ENCODE measurements at places on chromosomes 1 and 21. TPM values are rescaled to one million over a fixed set of nuclear protein-coding genes. Genes with fewer than 3 reads are reported as not detected.

DNA sequence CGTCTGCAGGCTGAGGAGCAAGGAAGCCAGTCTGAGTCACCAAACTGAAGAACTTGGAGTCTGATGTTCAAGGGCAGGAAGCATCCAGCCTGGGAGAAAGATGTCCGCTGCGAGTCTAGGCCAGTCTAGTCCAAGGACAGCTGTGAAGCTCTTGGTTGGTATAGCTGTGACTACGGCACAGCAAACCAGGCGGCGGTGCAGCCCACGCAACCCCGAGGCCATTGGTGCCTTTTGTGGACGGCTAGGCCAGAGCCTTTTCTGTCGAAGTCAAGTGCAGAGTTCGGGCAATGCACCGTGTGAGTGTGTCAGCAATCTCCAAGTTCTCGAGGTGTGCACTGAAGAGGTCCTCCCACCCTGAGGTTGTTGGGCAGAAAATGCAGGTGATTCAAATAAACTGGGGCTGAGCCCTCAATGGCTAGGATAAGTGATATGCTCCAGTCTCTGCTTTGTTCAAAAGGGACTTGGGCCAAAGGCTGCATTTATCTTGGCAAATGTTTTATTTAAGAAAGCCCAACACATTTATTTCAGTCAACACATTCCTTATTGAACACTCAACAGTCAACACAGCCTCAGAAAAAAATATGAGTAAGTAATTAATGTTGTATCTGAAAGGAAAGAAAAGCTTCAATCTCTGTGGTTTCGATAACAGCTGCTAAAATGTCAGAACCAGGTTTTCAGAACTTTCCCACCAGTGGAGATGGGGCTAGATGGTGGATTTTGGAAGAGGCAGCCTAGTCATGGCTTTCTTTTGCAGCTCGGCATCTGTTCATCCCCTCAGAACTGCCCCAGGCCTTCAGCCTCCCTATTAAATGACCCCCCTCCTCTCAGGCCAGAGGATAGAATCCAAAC lies 78.1 kb upstream of the COX20 start:
- DNase-seq: no peak
- no peaks in the 10 kb centered on the region for H3K4me1 ChIP-seq
- no peak overlapping the region for H3K4me3 ChIP-seq
- H3K27ac ChIP-seq: no peak overlapping the region
- no peaks in the 10 kb centered on the region for H3K36me3 ChIP-seq
- no peaks in the 10 kb centered on the region for H3K27me3 ChIP-seq

DNA sequence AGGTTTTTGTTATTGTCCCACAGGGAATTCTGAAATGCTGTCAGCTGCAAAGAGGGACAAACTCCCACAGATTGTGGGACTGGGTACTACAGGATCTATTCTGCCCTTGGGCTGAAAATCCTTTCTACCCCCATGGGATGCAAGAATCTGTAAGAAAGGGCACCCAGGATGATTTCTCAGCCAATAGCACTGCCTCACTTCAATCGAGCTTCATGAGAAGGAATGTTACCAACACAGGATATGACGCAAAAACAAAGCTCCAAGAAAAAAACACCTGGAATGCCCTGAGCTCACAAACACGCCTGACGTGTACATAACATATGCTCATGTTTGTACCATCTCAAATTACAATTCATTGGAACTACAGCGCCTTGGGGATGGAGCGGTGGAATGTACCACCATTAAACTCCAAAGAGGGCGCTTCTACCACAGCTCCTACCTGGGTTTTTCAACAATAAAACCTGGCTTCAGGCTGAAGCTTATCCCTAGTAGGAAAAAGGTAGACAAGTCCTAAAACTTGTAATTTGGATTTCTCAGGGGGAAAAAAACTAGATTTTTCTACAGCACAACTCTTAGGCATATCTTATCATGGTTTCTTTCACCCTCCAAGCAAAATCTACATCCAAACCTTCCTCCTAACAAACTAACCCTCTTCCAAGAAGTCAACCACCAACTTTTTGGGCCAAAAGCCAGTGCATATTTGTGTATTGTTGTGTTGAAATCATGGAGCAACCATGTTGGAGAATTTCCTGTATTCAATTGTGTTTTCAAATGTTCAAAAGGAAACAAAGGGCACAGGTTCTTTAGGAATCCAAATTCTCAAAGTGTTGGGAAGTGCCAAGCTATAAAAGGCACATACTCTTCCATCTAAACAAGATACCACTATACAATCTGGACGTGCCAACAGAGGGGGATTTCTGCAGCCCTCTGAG lies 78.9 kb downstream of the TGFBR3 start:
- no peaks in the 10 kb centered on the region for H3K36me3 ChIP-seq
- H3K27ac ChIP-seq: peak overlapping the region; percentile 72
- H3K27me3 ChIP-seq: no peaks in the 10 kb centered on the region

GRCh38 chr1:39080269-39080826 lies 54.2 kb downstream of the NDUFS5 start:
- peaks cover 20% of the 10 kb centered on the region for H3K27me3 ChIP-seq
- H3K4me3 ChIP-seq: no peak overlapping the region
- H3K4me1 ChIP-seq: peaks cover 39% of the 10 kb centered on the region
- DNase-seq: no peak
- H3K27ac ChIP-seq: no peak overlapping the region
- H3K36me3 ChIP-seq: no peaks in the 10 kb centered on the region

DNA sequence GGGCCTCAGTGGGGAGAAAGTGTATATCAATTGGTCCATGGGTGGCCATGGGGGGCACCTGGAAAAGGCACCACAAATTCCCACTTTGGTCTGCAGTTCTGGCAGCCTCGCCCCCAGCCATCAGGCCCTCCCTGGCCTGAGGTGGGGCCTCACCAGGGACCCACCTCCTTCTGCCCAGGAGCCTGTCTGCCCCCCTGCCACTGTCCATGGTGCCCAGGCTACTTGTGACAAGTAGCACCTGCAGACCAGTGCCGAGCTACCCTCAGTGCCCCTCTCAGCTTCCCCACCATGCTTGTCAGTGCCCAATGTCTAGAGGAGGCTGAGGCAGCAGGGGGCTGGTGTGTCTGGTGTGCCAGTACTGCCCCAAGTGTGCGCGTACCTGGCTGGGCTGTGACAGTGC lies 87.1 kb upstream of the PAXBP1 start:
- no peak overlapping the region for H3K4me3 ChIP-seq
- no peaks in the 10 kb centered on the region for H3K4me1 ChIP-seq
- no peak for DNase-seq
- H3K36me3 ChIP-seq: no peaks in the 10 kb centered on the region

- peak overlapping the region; percentile 63 for H3K27ac ChIP-seq
- H3K4me1 ChIP-seq: peaks cover 10% of the 10 kb centered on the region
- no peak overlapping the region for H3K4me3 ChIP-seq
- H3K36me3 ChIP-seq: peaks cover 28% of the 10 kb centered on the region
Observed at GRCh38 chr1:113913887-113914664, 8.9 kb downstream of the DCLRE1B start.

DNA sequence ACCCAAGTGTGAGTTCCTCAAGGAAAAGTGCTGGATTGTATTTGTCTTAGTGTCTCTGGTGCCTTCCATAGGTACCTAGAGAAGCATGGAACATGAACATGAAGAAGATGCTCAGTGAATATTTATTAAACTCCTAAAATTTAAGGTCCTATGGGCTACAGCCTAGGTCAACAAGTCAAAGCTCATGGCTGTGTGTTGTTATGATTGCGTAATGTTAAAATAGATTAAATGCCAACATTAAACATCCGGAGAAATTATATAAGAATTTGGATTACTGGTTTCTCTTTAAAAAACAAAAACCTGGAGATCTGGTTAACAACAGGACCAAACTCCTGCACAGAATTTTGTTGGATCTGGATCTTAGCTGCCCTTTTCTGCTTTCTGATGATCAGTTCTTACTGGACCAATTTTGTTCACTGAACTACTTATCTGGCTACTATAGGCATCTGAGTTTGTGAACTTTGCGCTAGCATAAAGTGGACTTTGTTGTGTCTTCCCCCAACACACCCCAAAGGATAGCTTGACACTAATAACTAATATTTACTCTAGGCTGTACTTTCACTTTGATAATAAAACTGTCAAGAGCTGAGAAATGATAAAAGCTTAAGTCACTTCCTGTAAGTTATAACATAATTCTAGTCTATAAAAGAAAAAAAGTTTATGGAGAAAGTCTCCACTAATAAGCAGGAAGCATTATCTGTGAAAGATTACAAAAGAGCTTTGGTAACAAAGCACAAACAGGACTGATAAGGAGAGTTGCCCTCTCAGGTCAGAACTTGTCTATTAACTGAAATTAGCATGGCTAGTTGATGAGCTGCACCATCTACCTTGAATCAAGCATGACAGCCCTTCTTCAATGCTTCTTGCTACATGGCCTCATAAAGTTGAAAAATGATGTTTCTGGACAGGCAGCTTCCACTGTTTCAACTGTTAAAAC lies 20.7 kb downstream of the F5 start:
- DNase-seq: no peak
- no peaks in the 10 kb centered on the region for H3K36me3 ChIP-seq
- H3K27me3 ChIP-seq: no peaks in the 10 kb centered on the region
- H3K27ac ChIP-seq: no peak overlapping the region
- no peaks in the 10 kb centered on the region for H3K4me1 ChIP-seq

DNA sequence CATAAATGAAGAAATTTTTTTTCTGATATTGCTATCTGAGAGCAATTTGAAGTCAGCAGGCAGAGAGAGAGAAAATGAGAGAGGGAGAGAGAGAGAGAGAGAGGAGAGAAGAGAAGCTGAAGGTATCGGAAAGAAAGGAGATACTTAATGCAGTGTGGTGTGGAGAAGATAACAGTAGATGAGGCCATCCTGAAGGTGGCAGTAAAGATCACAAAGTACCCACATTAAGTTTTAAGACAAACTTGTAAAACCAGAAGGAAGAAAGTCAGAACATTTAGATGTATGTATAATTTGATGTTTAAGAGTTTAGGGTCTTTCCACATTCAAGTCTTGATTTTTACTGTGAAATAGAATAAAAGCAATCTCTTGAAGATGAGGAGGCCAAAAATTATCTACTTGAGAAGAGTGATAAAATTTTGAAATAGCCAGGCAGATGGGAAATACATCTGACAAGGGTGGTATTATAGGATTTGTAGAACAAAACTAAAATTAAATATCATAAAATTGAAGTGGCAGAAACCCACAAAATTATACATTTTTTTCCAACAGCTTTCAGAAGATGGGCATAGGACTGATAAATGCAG lies 1753.4 kb downstream of the MRPL39 start:
- no peak overlapping the region for H3K4me3 ChIP-seq
- no peak overlapping the region for H3K27ac ChIP-seq
- H3K4me1 ChIP-seq: no peaks in the 10 kb centered on the region
- no peaks in the 10 kb centered on the region for H3K36me3 ChIP-seq
- H3K27me3 ChIP-seq: no peaks in the 10 kb centered on the region

DNA sequence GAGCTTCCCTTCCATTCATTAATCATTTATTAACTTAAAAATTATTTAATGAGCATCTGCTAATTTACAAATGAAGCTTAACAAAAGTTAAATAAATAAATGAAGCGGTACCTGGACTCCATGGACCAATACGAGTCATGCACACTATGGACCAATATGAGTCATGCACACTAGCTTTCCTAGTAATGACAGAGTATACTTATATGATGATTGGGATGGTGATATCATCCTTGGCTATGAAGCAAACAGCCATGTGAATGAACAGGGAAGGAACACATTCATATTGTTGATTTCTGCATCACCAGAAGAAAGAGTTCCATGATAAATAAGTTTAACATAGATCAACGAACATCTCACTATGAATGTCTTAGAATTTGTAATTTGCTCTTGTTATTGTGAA lies 109.9 kb downstream of the SPAG17 start:
- no peak overlapping the region for H3K4me3 ChIP-seq
- no peaks in the 10 kb centered on the region for H3K27me3 ChIP-seq
- DNase-seq: no peak
- no peak overlapping the region for H3K27ac ChIP-seq

- H3K27ac ChIP-seq: peak overlapping the region; percentile 30
- H3K27me3 ChIP-seq: no peaks in the 10 kb centered on the region
- H3K4me3 ChIP-seq: no peak overlapping the region
Observed at GRCh38 chr1:36231191-36231590, 6.9 kb downstream of the THRAP3 start.

DNA sequence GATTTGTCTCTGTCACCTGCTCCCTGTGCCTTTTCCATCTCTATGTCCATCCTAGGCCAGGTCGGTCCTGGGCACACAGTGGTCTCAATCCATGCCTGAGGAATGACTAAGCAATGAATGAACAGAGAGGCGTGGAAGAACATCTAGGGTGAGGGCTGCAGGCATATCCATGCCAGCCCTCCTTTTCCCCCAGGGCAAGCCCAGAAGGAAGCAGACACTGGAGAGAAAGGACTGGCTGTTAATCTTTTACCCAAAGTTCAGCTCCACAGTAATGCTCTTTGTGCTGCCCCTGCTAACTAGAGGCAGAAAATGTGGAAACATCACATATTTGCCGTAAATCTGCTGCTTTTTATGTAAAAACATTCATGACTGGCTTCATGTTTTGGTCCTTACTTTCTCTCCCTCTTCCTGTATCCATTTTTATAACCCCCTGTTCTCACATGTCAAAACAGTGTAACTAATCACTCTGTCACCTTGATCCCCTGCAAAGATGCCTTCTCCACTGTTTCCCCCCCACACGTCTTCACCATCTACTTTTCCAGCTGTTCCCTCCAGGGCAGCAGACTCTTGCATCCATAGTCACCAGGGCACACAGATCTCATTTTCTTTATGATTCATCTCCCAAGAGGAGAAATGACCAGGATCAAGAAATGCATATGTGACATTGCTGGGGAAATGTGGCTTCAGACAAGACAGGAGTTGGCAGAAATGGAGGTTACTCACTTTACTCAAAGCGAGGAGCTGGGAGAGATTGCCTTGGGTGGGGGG lies 166.4 kb upstream of the PROX1 start:
- H3K27me3 ChIP-seq: no peaks in the 10 kb centered on the region
- no peaks in the 10 kb centered on the region for H3K4me1 ChIP-seq
- H3K4me3 ChIP-seq: no peak overlapping the region
- H3K36me3 ChIP-seq: no peaks in the 10 kb centered on the region
- H3K27ac ChIP-seq: no peak overlapping the region

DNA sequence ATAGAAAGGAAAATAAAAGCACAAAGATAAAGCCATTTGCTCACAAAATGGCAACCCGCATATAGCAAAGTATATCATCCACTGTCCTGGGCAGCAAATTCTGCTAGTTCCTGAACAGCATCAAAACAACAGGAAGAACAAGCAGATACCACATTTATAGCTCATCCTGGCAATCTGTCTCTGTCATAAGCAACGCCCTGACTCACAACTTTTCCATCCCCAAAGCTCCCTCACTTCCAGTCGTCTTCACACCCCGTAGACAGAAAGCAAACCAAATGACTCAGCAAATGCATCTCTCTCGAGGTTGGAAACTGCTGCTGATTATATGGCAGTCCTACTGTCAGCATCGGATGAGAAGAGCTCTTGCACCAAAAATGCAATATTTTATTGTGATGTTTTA lies 65.8 kb downstream of the AK5 start:
- no peaks in the 10 kb centered on the region for H3K4me1 ChIP-seq
- H3K27ac ChIP-seq: no peak overlapping the region
- H3K27me3 ChIP-seq: no peaks in the 10 kb centered on the region

Gene BCAN
- 2.9 TPM for total RNA-seq

Gene OR2T35
- not detected for total RNA-seq

Gene INSRR
- total RNA-seq: not detected

Gene ILDR2
- 7.1 TPM for total RNA-seq
